ENCODE measurements at places on chromosomes 4 and X.

DNA sequence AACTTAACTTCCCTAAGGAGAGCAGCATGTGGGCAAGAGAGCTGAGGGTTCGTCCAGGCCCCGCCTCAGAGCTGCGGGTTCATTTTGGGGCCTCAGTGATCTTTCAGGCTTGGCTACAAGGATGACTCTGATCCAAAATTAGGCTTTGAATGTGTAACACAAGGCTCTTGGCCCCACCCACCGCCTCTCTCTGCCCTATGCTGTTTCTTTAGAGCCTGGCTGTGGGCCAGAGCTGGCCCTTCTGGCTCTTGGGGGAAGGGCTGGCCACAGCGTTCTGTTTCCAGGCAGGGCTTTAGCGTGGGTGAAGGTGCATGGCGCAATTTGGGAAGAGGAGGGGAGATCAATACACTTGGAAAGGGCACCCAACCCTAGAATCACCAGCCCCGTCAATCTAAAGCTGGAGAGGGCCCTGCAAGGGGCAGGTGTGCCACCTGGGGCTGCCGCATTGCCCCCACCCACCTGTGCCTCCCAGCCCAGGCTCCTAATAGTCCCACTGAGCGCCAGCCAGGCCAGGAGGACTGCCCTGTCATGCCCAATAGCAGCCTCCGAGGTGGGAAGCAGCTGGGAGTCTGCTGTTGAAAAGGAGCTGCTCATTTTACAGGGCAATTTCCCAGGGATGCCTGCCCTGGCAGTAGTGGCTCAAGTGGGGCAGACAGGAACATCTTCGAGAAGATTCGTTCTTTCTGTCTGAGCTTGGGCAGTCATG lies 84.5 kb upstream of the MAML3 start:
- DNase-seq, result no peak

DNA sequence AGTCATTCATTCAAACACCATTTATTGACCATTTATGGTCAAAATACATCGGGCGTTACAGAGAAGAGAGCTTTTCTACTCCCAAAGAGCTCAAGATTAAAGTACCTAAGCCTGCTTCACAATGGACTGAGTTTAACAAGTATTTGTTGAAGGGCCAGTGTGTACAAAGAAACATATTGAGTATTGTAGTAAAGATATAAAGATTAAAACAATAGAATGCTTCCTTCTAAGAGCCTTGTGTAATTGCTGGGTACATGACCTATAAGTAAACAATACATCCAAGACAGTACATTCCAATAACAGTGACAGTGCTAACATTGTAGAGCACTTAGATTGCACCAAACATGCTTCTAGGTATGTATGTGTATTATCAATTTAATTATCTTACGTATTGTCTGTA lies 695.5 kb downstream of the PCDH7 start:
- DNase-seq, result no peak

GRCh38 chr4:84529169-84529751 lies 30.2 kb upstream of the NKX6-1 start:
- peak; percentile 41 for DNase-seq

DNA sequence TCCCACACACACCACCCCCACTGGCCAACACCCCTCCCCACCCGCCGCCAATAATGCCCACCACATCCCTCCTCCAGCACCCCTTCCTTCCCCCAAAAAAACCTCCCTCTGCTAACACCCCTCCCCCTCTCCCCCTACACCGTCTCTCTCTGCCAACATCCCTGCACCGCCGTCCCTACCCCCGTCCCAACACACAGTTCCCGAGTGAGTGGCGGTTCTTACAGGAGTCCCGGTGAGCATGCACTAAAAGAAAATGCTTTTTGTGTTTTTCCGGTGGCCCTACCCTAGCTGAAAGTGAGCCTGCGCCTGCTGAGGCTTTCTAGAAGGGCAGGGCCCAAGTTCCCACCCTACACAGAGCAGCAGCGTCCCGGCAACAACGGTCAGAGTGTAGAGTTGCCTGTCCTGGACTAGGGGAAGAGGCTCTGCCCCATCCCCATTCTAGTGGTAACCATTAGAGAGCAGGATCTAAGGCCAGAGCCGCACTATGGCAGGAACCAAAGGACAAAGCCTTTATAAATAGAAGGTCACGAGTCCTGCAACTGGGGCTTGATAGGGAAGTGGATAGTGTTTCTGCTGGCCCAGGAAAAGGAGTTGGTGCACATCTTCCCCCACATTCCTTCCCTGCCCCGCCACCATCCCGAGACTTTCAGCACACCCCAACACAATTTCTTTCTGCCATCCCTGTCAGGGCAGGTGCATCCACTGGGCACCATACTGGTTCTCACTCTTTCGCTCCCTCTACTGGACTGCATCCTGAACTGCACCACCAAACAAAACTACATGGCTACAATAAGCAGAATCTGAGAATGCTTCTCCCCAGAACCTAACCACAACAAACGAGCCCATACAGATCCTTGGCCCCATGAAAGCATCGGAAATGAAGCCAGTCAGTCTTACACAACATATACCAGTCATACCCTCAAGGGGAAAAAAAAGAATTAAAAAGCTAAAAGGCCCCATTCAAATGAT lies 78.1 kb upstream of the PAGE3 start:
- no peak for DNase-seq

DNA sequence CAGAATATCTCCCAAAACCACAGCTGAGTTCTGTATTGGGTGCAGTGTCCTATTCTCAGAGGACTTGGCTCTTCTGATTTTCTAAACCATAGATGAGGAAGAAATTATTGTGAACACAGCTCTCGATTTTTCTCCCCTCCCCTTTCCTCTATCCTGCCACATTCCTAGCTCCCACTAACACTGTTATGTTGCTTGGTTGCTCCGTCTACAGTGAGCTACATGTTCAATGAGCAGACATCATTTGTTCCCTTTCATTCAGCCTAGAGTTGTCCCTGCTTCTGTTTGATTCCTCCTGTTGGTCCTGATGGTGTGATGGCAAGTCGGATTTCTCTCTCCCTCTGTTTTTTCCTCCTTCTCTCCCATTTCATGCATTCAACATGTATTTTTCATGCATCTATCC lies 65.9 kb downstream of the DIPK2B start:
- DNase-seq, result no peak

DNA sequence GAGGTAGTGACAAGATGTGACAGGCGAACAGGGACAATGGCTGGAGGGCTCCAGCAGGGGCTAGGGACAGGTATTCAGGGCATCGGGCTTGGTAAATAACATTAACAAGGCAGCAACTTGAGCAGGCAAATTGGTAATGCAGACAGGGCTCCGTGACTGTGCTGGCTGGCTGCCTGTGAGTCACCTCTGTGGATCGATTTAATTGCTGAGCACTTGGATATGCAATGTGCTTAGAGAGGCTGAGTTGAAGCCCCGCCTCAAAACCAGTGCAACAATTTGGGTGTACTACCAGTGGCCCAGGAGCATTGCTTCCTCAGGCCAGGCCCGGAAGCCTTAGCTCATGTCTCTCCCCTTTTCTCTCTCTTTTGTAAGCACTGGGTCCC lies 19.5 kb downstream of the CNGA2 start:
- DNase-seq, result peak; percentile 1

GRCh38 chr4:17712166-17712565 lies 69.3 kb downstream of the FAM184B start:
- no peak for DNase-seq

GRCh38 chrX:1852082-1852481 lies 237.2 kb downstream of the ASMT start:
- DNase-seq, result no peak

GRCh38 chr4:28287831-28288233 lies 1427.2 kb downstream of the STIM2 start:
- no peak for DNase-seq

DNA sequence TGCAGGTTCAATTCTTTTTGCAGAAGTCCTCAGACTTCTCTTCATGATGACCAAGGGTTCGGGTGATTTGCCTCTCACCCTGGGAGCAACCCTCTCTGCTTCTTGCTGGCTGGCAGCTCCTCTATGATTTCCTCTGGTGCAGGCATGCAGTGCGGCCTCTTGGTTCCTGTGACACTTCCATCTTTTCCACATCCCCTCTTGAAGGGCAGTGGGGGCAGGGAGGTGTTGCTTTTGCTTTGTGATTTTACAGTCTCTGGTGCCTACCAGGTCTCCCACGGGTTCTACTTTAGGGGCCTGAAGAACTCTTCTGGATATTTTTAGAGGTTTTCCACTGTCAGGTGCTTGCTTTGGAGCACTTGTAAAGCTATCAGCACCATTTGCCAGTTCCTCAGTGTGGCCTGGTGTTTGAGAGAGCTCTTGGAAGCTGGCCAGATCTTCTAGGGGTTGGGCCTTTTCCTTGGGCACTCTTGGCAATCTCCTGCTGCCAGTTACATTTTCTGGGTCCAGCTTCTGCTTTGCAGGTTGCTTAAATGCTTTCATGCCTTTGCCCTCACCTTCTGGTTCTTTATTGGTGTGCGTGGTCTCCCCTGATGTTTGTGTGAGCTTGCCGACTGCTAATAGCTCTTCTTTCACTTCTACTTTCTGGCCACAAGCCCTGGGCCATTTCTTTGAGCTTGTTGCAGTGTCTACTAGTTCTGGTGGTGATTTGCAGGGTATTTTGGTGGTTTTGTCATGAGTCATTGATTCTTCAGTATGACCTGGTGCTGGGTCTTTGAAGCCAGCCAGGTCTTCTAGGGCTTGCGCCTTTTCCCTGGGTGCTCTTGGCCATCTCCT lies 11.5 kb upstream of the CHST7 start:
- DNase-seq, result no peak

- no peak for DNase-seq
Observed at GRCh38 chr4:26570596-26570995, 13.3 kb upstream of the TBC1D19 start.

DNA sequence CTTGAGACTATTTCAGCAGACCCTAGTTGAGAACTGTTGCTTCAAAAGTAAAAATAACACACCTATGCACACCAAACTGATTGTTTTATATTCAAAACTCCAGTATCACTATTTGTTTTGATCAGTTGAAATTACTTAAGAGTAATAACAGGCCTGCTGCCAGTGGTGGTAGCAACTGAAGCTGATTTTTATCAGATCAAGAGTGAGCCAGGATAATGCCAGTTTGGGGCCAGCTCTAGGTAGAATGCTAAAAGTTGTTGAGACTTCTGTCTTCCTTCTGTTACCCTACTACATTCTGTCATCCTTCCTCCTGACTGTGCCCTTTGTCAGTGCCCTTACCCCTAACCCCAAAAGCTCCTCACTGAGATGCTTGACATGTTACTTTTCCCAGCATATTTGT lies 228.7 kb upstream of the SPRY1 start:
- no peak for DNase-seq

- DNase-seq, result no peak
Observed at GRCh38 chr4:79687006-79687405, 279.0 kb upstream of the GK2 start.

DNA sequence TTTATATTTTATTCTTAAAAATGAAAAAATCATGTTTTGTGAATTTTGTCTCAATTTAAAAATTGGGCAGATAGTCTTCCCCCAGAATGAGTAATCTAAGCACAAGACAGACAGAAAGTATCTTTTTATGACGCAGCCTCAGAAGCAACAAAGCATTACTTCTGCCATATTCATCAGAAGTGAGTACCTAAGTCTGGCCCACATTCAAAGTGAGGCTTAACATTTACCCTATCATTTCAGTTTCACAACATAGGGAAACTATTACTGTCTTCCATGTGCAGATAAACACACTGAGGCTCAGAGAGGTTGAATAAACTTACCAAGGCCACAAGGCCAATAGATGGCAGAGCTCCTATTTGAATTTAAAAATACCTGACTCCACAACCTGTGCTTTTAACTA lies 4.4 kb upstream of the PRDX4 start:
- no peak for DNase-seq

GRCh38 chrX:7115557-7115956 lies 32.0 kb upstream of the STS start:
- no peak for DNase-seq

- DNase-seq, result no peak
Observed at GRCh38 chr4:154364066-154364845, 127.3 kb downstream of the DCHS2 start.

- DNase-seq, result no peak
Observed at GRCh38 chrX:69107747-69108401, 57.4 kb downstream of the PJA1 start.

DNA sequence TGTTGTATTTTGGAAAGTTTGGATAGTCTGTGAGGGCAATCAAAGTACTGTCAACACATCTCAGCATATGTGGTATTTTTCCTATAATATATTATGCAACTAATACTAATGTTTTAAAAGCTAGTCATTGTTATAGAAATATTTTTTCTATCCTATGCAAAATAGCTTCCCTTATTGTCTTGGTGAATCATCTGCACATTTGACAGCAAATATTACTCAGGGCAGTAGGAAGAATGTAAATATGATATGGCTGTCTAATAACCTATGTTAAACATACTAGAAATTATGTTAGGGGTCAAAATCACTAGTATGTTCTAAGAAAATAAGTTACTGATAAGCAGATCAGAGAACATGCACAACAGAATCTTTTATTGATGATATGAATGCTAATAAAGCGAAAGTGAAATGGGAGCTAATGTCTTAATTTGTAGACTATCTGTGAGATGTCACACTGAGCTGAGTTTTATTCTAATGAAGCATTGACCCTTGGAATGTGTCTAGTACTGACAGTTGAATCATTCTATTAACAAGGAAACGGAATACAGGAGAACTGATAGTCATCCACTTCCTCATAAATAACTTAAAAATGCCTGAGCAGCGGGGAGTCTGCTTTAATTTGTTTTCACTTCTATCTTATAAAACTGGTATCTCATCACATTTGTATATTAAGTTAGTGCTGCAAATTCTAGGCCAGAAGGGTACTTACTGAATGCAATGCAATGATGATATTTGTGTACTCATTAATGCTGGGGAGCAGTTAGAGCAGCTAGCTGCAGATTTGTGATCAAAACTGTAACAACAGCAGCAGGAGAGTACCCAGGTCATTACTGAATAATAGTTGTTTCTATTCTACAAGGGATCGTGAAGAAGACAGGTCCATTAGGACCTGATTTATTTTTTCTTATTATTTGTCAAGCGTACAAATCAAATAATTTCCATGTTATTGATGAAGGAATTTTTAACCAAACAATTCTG lies 440.3 kb upstream of the AADAT start:
- DNase-seq, result peak; percentile 6

DNA sequence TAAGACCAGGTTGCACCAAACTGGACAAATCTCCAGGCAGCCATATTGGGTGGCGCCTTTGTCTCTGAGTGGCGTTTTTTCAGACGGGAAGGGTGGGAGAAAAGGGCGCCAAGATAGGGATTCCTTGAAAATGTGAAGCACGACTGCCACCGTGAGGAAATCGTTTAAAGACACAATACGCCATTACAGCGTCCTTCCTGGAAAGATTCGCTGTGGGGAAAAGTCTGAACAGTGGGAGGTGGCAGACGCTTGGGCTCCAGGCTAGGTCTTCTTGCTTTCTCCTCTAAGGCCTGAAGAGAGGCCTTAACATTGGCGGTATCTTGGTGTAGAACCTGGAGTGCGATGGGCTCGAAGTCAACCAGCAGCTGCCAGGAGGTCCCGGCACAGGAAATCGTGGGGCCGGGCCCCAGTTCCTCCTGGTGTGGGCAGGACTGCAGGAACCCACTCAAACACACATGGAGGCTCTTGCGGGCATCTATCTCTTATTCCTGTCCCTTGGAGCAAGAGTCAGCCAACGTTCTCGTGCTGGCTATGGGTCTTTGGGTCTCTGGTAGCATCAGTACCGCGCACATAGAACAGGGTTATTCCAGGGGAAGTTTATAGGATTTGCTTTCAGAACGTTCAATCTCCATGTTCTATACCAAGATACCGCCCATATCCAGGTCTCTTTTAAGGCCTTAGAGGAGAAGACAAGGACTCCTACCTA lies 208.8 kb downstream of the OR13H1 start:
- no peak for DNase-seq
